Stimulated activated CD8-positive, alpha-beta memory T cell treated with anti-CD3 and anti-CD28 coated beads, Interleukin-12 subunit alpha, Interleukin-12 subunit beta, amount 100 ng/mL, for 4 hours (primary cell): ENCODE measurements at places on chromosomes 7 and 10.

DNA sequence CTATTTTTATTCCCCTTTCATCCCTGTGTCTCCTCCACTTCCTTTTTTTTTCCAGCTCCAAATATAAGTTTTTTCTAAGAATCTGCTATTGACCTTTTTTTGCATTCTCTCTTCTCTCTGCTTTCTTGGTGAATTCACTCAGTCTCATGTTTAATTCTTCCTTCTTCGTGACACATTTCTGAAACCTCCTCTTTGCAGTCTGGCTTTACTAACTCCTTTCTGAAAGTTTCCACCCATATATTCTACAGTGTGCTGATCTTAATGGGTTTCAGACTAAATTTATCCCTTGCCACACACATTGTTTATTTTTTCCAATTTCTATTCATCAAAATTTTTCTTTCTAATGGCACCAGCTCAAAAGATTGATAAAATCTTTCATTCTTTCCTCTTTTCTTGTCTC, 47.8 kb upstream of the CALD1 start:
- no peak for DNase-seq

- DNase-seq: no peak
Measured at GRCh38 chr10:24247841-24248240, 38.9 kb downstream of the KIAA1217 start.

DNA sequence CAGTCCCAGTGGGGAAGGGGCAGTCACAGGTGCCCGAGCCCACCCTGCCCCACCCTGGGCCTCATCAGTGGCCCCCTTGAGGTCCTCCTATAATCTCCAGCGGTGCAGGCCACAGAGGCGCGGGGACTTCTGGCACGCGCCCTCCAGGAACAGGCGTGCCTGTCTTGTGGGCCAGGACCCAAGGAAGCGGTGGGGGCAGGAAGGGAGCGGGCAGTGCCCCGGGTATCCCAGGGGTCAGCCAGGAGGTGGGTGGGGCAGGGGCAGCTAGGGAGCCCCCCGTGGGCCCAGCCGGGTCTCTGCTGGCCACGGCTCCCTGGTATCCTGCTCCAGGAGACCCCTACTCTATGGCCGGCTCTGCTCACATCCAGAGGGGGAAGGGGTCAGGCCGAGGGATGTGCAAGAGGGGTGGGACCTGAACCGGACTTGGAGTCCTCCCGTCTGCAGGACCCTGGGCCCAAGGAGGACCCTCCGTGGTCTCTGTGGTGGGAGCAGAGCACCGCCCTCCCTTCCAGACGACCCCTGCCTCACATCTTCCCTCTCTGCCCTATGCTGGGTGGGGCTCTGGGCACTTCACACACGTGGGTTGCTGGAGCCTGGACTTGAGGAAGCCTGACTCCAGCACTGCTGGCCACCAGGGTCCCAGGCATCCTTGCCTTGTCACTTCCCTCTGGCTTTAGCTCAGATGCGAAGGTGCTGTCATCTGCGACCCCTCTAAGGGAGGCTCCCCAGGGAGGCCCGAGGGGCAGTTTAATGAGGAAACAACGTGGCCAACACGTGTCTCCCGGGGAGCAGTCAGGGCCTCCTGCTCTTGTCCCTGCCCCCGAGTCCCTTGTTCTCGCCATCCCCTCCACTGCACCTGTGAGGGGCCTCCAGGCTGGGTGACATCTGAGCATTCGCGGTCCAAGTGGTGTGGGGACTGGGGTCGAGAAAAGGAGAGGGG, 18.3 kb upstream of the GRIFIN start:
- no peak for DNase-seq

GRCh38 chr7:86947929-86948328, 111.5 kb downstream of the ELAPOR2 start:
- no peak for DNase-seq

DNA sequence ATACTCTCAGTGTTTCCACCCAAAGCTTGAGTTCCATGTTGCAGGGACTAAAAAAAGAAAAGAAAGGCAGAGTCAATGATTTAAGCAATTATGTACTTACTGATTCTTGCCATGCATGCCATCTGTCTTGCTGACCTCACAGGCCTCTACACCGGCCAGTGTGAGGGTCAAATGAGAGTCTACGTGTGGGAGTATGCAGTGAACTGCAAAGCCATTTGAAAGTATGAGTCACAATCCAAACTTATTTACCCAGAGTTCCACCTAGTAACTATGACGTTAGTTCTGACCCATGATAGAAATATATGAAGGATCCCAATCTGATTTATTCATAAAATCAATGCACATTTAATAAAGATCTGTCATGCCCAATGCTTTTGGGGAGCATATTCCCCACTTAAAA, 26.5 kb downstream of the PDE1C start:
- DNase-seq: no peak

DNA sequence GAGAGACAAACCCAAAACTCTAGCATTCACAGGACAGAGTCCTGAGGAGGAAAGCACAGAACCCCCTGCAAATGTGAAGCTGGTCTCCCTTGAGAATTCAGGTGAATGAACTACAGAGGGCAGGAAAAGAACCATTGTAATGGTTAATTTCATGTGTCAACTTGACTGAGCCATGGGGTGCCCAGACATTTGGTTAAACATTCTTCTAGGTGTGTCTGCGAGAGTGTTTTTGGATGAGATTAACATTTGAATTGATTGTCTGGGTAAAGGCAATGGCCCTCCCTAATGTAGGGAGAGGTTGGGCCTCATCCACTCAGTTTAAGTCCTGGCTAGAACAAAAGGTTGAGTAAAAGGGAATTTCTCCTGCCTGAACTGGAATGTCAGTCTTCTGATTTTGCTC, 15.7 kb upstream of the CDK1 start:
- no peak for DNase-seq
